ENCODE measurements at places on chromosomes 5 and 9.
A peak's percentile ranks its signal among the peaks of the same experiment; 100 is the strongest.

GRCh38 chr5:130092991-130093390 lies 188.7 kb downstream of the CHSY3 start:
- DNase-seq = no peak

DNA sequence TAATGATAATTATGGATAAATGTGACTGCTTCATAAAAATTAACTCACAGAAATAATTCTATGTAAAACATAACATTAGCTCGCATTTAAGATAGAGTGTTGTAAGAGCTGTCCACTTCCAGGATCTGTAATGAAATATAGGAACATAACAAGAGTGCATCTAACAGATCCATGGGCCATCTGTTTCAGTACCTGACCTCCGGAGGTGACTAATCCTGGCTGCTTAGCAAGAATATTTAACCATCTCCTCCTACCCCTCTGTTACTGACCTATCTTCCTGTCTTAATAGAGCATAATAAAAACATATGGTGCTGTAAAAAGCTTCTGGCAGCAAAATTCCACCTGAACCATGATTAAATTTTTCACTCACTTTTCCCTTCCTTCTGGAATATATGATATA lies 7.1 kb downstream of the PLCXD3 start:
- DNase-seq = no peak

DNA sequence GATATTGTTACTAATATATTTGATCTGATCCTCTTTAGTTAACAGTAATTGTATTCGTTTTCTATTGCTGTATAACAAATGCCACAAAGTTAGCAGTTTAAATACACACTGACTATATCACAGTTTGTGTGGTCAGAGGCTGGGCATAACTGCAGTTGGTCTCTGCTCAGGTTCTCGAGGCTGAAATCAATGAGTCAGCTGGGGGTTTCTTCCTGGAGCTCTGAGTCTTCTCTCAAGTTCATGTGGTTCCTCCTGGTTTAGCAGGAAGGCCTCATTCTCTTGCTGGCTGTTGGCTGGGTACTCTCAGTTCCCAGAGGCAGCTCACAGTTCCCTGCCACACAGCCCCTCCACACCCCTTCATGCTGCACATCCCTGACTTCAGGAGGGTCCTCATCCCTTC lies 20.7 kb downstream of the COL23A1 start:
- DNase-seq = no peak

- no peak for DNase-seq
Observed at GRCh38 chr5:127295454-127295853, 4.9 kb downstream of the MEGF10 start.

GRCh38 chr9:134382733-134383132 lies 56.5 kb downstream of the RXRA start:
- no peak for DNase-seq

GRCh38 chr9:79883073-79883645 lies 311.4 kb downstream of the TLE4 start:
- no peak for DNase-seq

- no peak for DNase-seq
Observed at GRCh38 chr9:101593345-101593744, 1.4 kb downstream of the PPP3R2 start.

DNA sequence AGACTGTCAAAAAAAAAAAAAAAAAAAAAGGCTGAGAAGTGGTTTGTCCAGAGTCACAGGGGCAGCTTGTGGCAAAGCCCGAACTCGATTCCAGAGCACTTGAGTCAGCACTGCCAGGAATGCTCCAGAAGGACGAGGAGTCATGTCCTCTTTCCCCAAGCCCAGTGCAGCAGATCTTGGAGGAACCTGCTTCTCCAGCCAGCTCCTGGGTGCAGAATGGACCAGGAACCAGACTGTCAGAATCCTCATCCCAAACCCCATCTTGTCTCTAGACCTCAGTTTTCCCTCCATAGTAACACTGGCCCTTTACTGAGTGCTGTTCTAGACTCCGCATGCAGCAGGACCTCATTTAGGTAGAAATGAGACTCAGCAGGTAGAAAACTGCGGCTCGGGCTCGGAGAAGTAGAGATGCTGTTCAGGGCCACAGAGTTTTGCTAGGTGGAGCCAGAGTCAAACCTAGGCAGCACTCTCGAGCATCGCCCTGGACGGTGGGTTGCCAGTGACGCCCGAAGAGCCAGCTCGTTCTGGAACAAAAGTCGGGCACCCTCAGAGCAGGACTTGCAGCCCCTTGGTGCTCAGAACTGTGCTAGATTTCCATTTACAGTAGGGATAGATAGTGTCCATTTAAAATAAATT lies 15.4 kb downstream of the CD74 start:
- DNase-seq = no peak

DNA sequence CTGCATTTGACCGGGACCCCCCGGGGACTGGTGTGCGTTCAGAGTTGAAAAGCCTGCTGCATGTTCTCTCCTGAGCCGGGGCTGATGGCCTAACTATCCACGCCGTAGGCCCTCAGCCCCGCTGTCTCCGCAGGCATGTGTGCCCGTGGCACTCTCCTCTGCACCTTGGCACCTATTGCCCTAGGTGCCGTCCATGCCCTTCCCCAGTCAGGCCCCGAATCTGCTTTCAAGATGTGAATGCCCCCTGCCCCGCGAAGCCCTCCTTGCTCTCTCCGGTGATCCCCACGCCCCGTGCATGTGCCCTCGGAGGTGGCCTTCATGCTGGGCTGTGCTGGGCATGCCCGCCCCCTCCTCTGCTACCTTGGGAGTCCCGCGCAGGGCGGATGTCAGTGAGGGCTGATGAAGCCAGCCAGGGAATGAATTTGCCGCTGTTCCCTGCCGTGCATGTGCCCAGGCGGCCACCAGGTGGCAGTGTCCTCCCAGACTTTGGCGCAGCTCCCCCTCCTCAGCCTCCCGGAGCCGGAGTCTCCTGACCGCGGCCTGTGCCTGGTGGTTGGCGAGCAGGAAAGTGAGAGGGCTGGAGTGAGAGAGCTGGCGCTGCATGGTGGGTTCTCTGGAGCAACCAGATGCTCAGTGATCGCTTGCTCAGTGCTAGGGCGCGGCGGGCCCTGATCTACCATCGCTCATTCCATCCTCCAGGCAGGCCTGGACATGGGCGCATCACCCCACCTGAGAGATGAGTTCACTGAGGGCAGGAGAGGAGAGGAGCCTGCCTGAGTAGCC lies 112.9 kb upstream of the LMX1B start:
- peak; percentile 74 for DNase-seq

DNA sequence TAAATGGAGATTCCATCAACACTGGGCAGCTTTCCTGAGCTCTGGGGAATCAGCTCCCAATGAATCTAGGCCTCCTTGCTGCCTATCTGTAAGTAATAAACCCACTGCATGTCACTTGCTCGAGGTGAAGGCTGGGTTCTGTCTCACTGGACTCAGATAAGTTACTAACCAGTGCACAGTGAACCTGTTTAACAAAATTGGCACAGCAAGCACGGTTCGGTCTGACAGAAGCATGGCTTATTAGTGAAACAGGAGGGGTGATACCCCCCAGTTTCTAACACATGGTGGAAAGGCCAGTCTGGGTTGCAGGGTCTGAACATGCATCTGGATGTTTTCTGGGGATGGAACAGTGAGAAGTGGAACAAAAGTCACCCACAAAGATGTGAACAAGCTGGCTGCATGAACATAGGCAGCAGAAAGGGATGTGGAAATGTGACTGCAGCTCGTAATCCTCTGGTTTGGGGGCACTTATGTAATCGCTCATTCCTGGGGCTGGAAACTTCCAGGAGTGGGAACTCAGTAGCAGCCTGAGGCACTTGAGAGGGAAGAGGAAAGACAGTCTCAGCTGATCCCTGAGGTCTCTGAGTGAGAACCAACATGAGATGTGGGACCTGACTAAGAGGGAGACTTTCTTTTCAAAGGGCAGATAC lies 37.7 kb downstream of the UGT3A2 start:
- no peak for DNase-seq

- DNase-seq = no peak
Observed at GRCh38 chr5:88792144-88792840, 90.7 kb downstream of the MEF2C start.

GRCh38 chr9:128683340-128684064 lies 5.5 kb upstream of the SET start:
- DNase-seq = no peak

GRCh38 chr9:94076557-94076956 lies 7.7 kb upstream of the PTPDC1 start:
- no peak for DNase-seq

DNA sequence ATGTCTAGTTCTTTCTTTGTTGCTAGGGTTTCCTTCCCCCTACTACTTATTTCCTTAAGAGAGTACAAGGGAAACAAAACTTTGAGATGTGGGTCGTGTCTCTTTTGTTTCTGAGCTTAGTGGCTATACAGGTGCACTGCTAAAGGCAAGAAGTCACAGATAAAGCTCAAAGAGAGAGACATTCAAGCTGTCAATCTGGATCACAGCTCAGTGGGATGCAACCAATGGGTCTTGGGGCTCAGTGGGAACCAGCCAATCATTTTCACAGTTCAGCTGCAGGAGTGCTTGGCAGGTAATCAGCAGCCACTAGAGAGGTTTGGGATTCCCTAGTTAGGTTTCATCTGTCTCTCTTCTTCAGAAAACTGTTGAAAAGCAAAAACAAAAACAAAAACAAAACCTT lies 135.4 kb upstream of the SGCD start:
- DNase-seq = no peak

DNA sequence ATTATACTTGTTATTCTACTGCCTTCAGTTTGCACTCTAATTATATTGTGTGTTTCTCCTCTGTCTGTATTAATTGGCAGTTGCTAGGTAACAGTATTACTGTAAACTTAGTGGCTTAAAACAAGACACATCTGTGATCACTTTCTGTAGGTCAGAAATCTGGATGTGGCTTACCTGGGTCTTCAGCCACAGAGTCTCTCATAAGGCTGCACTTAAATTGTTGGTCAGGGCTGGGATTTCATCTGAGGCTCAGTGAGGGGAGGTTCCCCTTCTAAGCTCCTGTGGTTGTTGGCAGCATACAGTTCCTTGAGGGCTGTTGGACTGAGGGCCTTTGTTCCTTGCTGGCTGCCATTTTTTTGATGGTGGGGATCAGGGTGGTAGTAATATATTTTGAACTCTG lies 68.8 kb downstream of the SLC44A1 start:
- no peak for DNase-seq

- DNase-seq = no peak
Observed at GRCh38 chr5:141077826-141078225, 16.6 kb upstream of the PCDHB2 start.

- DNase-seq = no peak
Observed at GRCh38 chr9:135879237-135879601, 28.1 kb downstream of the CAMSAP1 start.

DNA sequence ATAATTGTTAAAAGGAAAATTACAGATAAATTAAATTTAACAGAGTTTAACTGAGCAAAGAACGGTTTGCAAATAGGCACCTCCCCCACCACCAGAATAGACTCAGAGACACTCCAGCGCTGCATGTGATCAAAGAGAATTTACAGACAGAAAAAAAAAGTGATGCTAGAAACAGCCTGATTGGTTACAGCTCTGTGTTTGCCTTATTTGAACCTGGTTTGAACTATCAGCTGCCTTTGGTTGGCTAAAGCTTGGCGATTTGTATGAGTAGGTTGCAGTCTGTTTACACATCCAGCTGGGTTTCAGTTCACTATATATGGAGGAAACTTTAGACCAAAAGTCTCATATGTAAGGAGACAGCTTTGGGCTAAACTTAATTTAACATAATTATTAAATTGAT lies 249.1 kb downstream of the ENC1 start:
- no peak for DNase-seq

All from GM12892 (cell line).